Skeletal muscle tissue (tissue), 5 donors: ENCODE measurements at places on chromosomes 12 and 14. TPM values are rescaled to one million over a fixed set of nuclear protein-coding genes. Genes with fewer than 3 reads are reported as not detected.

Gene C12orf56
- 0.52 TPM for total RNA-seq

Gene GUCY2C
- total RNA-seq: not detected

Gene TMEM233
- 1.0 TPM for total RNA-seq

Gene TMEM132C
- total RNA-seq: 3.7 TPM

Gene KRT72
- not detected for total RNA-seq

Gene TCL1B
- total RNA-seq: 1.0 TPM

Gene TMEM119
- total RNA-seq: 37.1 TPM

Gene HHIPL1
- total RNA-seq: 2.6 TPM

Gene MFAP5
- 246 TPM for total RNA-seq

Gene KRT75
- total RNA-seq: not detected

Gene RNASE3
- total RNA-seq: not detected
